Hematopoietic multipotent progenitor cell (in vitro differentiated cells): ENCODE measurements at places on chromosomes 16 and 17.

DNA sequence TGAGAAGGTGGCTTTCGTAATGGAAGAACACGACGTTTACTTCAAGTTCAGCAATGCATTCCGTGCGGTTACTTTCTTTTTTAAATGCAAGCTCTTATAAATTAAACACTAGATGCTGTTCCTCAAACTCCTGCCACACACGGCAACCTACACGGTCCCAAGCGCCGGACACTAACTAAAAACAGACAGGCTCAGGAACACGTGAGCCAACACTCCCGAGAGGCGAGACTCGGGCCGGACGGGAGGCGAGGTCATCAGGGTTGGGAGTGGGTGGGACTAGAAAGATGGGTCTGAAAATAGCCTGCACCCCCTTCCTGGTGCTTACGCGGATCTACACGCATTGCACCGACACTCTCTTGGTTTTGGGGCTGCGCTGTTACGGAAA lies 6.4 kb downstream of the CLCN7 start:
- DNase-seq = no peak

DNA sequence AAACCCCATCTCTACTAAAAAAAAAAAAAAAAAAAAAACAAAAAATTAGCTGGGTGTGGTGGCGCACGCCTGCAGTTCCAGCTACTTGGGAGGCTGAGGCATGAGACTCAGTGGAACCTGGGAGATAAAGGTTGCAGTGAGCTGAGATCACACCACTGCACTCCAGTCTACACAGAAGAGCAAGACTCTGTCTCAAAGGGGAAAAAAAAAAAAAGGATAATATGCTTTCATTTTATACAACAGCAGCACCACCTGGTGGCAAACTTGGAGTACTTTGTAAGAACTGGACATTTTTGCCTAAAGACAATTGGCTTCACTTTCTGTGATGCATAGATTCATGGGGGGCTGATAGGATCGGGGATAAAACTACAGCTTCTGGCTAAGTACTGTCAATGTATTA lies 8.5 kb downstream of the CHTF8 start:
- peak; percentile 42 for DNase-seq

- DNase-seq = no peak
These were observed 116.9 kb upstream of the CLEC3A start for GRCh38 chr16:77905374-77905920.

- peak; percentile 59 for DNase-seq
These were observed 66.9 kb downstream of the RNF213 start for GRCh38 chr17:80327518-80327917.

DNA sequence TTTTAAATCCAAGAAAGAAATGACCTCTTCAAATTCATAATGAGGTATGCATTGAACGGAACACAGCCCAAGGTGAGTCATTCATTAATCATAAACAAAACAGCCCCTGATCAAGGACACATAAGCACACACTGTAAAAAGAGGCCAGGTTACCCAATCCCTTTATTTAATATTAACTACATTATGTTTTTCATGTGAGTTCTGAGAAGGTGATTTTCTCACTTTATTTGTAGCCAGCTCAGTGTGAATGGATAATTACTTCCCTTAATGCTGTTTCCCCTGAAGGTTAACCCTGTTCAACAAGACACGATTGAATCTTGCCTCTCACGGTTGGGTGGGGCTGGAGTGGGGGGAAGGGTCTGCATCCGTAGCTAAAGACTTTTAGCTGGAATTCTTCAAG lies 257.3 kb upstream of the SALL1 start:
- no peak for DNase-seq

GRCh38 chr16:88455610-88456355 lies 2.7 kb downstream of the ZFPM1 start:
- DNase-seq = peak; percentile 94

- DNase-seq = no peak
These were observed 34.7 kb upstream of the ABCA6 start for GRCh38 chr17:69176457-69176795.

DNA sequence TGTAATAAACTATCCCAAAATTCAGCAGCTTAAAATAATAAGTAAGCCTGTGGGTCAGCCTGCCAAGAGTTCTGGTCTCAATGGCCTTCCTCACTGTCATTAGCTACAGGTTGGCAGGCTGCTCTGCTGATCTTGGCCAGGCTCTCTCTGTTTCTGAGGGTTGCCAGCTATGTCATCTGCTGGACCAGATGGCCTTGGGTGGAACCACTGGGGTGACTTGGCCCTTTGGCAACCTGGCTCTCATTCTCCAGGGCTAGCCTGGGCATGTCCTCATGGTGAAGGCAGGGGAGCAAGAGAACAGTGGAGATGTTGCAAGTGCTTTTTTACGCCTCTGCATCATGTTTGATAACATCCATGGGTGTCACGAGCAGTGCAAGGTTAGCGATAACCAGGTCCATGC lies 13.9 kb downstream of the ITGAM start:
- DNase-seq = no peak

DNA sequence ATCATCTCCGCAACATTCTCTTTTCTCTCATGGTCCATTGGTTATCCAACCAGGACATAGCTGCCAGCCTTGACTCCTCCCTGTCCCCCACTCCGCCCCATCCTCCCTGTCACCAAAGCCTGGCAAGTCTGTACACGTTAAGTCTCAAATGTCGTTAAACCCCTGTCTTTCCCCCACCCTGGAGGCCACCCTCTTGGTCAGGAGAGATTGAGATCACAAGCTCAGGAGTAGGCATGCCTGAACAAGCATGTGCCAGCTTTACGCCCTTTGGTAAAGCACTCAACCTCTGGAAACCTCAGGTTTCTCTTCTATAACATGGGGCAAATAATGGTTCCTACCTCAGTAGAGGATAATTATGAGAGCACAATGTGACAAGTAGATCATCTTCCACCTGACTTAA lies 38.1 kb upstream of the CCL1 start:
- no peak for DNase-seq

DNA sequence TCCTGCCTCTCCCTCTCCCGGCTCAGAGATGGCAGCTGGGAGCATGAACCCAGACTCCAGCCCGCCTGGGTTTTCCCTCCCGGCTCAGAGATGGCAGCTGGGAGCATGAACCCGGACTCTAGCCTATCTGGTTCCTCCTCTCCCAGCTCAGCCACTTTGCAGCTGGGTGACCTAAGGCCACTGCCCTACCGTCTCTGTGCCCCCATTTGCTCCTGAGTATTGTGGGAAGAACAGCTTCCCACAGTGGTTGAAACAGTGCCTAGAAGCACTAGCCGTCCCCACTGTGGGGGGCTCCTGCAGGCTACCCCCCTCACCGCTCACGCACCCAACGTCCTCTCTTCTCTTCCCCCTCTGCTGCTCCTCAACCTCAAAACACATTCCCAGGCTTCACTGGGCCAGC lies 99.9 kb upstream of the GSE1 start:
- DNase-seq = no peak

DNA sequence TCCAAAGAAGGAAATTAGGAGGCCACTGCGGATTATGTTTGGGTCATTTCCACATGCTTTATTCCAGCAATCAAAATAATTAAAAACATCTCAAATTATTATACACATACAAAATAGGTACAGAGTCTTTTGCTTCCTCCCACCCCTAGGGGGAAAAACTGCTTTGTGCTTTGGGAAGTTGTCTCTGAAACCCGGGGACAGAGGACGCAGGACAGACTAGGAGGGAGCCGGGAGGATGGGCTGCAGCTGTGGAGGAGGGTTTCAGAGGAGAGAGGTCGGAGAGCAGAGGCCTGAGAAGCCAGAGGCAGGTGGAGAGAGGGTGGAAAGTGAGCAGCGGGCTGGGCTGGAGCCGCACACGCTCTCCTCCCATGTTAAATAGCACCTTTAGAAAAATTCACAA lies 17.4 kb downstream of the COL1A1 start:
- no peak for DNase-seq

- peak; percentile 91 for DNase-seq
These were observed at the start of gene RAB37 for GRCh38 chr17:74736513-74737298. RAB37 (plus strand) TSS chr17:74737256; CDS start chr17:74737273, 17 bp downstream.

GRCh38 chr17:19343671-19344151 lies 18.8 kb downstream of the B9D1 start:
- no peak for DNase-seq

GRCh38 chr16:78483124-78483992 lies 383.9 kb downstream of the WWOX start:
- DNase-seq = no peak

- DNase-seq = no peak
These were observed 21.5 kb downstream of the IFT140 start for GRCh38 chr16:1590366-1590765.

- DNase-seq = no peak
These were observed 20.3 kb upstream of the SLC52A1 start for GRCh38 chr17:5055543-5055942.

DNA sequence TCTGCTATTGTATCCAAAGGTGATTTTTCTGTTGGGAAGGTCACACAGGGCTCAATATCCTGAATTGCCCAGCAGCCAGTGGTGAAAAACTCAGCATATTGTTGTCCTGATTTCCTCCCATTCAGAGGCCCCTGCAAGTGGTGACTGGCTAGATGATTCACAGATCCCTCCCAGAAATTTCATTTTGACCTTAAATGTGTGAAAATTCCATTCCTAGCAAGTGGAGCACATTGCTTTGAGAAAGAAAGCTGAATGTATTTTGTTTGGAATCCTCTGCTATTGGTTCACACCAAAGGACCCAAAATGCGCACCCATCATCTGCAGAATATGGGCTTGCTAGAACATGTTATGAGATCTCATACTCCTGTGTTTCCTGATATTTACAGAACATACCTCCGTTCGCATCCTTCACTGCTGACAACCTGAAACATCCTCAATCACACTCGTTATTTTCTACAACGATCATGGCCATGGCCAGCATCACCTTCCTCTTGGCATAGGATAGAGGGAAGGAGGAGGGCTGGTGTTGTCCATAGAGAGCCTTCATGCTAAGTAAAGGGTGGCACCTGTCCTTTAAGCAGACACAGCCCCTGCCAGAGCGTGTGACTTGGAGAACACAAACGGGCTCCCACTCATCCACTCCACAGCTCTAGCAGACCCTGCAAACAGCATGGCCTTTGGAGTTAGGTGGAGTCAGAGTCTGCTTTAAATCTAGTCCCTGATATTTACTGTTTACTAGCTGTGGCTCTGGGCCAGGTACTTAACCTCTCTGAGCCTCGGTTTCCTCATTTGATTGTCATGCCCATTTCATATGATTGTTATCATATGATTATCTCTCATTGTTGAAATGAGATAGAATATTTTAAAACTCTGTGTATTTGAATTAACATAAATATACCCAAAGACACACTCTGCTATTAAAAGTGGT lies 30.4 kb upstream of the NFAT5 start:
- DNase-seq = no peak

GRCh38 chr16:81632392-81633146 lies 146.5 kb upstream of the PLCG2 start:
- DNase-seq = peak; percentile 44
